ENCODE measurements at places on chromosomes 7 and 10.

GRCh38 chr7:53205006-53205405, 169.6 kb downstream of the POM121L12 start:
- DNase-seq: no peak

DNA sequence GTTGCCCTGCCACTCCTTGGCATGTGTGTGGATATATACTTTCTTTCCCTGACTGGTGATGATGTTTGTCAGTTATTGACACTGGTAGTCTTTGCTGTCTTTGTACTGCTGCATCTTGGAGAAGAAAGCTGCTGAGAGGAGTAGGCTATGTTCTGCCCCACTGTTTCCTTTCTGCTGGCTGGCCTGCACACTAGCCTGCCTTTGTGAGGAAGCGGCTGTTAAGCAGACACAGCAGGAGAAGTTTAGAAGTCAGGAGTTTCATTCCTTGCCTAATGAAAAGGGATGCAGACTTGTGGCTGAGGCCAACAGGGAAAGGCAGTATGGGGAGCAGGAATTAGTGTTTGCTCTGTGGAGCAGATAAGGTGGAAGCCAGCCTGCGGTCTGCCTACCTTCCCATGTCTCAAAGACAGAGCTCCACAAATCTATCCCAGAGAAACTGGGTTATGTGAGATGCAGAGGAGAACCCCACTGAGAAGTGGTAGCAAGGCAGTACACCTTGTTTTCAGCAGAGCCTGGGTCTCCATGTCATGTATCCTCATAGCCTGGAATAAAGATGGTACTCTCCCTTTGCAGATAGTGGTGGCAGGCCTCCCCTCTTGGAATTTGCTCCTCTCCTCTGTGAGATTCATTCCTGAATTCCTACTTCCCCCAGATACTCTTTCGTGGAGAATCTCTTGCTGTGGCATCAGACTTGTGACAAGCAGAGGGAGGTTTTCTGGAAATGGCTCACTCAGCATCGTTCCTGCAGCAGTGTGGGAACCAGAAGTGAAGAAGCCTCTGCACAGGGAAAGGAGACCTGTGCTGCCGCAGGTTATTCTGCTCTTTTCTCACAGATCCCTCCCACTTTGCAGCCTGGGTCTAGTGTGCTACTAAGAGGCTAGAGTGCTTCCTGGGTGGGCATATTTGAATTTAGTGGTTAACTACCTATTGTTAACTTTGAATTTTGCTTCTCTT, 130.2 kb downstream of the LRRC4 start:
- DNase-seq: no peak

GRCh38 chr10:5989756-5990155, 12.4 kb upstream of the IL15RA start:
- DNase-seq: no peak

- no peak for DNase-seq
Measured at GRCh38 chr10:62237966-62238365, 30.7 kb downstream of the RTKN2 start.

DNA sequence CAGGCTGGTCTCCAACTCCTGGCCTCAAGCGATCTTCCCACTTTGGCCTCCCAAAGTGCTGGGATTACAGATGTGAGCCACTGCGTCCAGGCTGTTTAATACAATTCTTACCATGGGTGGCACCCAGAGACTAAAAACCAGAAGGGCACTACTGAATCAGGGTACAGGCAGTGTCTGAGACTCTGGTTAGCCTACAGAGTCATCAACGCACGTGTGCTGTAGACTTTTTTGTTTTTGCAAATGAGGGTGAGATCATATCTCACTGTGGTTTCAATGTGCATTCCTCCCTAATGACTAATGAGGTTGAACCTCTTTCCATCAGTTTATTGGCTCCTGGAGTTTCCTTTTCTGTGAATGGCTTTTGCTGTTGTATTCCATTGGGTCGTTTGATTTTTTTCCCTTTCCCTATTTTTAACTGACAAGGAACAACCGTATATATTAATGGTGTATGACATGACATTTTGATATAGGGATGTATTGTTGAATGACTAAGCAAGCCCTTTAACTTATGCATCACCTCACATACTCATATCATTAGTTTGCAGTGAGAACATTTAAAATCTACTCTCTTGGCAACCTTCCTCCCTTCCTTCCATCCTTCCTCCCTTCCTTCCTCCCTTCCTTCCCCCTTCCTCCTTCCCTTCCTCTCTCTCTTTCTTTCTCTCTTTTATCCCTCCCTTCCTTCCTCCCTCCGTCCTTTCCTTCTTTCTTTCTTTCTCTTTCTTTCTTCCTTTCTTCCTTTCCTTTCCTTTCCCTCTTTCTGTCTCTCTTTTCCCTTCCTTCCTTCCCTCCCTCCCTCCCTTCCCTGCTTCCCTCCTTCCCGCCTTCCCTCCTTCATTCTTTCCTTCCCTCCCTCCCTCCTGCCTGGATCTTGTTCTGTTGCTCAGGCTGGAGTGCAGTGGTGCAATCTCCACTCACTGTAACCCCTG, 9.3 kb upstream of the TMEM270 start:
- DNase-seq: no peak

GRCh38 chr7:42843205-42843800, 68.6 kb downstream of the C7orf25 start:
- no peak for DNase-seq

DNA sequence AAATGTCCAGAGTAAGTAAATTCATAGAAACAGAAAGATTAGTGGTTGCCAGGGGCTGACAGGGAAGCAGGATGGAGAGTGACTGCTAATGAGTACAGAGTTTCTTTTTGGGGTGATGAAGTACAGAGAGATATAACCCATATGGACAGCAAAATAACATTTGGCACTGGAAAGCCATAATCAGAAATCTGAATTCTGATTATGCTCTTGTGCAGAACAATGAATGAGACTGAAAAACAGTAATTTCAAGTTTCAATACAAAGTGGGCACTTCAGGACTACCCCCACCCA, 4.5 kb downstream of the RHEB start:
- no peak for DNase-seq

- no peak for DNase-seq
Measured at GRCh38 chr7:22980422-22980821, 33.5 kb downstream of the HYCC1 start.
